ENCODE measurements at places on chromosomes 3 and 15.

DNA sequence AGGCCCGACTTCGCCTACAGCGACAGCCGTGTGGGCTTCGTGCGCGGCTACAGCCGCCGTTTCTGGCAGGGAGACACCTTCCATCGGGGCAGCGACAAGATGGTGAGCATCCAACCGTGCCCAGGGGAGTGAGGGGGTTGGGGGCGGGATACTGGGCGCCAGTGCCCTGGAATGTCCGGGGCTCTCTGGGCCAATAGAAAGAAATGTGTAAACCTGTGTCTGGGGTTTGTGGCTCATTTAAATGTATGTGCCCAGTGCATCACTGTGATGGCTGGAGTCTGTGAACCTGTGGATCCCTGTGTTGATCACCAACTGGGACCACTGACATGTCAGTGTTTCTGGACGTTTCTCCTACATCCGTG, 423 bp downstream of the CHAC1 start:
- no peak for DNase-seq

DNA sequence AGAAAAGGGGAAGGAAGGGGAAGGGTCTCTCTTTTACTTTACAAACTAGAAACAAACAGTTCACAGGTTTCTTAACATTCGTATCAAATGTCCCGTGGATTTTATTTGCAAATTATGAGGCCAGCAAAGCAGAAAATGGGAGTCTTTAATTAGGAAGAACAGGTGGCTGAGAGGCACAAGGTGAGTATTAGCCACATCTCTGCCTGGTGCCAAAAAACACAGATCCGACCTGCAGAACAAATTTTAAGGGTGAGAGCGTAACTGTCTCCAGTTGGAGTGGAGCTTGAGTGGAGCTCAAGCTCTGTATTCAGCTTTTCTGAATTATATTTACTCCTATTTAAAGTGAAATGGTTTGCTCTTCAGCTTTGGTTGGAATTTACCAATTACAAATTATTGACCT, 1004.9 kb downstream of the FHIT start:
- no peak for DNase-seq

DNA sequence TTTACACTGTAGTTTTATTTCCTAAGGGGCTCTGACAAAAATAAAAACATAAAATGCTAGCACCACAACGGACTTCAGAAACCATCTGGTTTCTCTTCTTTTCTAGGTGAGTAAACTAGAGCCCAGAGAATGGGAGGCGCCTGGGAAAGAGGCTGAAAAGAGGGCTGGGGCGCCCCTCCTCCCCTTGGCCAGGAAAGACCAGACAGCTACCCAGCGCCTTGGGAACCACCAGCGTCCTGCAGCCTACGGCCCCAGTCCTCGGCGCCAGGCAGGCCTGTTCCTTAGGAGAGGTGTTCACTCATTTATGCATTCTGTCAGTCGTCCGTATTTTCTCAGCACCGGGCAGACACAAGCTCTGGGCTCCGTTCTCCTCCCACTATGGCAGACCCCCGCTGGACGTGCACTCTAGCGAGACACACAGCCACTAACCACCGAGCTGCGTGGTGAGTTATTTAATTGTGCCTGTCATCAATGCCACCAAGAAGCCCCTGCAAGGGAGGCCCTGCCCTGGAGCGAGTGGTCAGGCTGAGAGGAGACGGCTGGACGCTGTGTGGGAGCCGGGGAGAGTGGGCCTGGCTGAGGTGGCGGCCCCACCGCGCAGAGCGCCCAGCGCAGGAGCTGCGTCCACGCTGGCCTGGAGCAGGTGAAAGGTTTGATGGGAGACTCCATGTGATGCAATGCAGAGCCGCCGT, 294.4 kb downstream of the OCA2 start:
- no peak for DNase-seq

DNA sequence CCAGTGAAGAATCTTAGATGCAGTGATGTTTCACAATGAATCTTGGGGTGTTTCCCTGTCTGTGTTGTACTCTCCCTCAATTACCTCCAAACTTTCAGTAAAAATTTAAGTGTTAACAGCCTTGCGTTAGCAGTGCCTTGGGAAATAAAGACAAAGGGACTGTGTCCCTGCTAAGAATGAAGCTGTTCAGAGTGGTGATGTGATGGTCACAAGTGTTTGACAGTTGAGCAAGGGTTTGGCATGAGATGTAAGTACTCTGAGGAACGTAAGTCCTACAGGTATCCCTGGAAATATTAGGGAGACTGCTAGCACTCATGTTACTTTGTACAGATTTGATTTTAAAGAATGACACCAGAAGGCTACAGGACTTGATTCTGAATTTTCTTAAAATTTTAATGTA, 304.3 kb upstream of the DPH6 start:
- DNase-seq = no peak

DNA sequence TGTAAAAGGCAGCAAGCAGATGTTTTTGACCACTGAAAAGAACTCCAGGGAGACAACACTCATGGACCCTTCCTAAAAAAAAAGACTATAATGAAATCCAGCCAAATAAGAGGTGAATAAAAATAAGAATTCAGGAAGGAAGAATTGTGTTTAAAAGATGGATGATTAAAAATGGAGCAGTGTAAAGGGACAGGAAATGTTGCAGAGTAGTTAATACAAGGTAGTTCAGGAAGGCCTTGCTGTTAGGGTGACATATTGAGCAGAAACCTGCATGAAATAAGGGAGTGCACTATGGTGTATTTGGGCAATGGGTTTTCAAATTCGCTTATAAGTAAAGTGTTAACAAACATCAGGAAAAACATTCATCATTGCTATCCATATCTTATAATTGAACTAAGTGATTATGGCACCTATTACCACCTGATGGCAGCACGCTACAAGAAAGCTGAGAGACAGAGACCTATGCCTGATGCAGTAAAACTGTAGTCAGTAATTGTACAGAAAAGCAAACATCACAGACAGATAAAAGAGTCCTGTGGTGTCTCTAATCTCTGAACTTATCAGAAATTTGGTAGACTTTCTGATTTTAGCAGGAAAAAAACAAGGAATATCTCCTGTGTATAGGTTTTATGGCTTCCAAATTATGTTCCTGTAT, 5.8 kb upstream of the DBR1 start:
- DNase-seq = peak; percentile 26

DNA sequence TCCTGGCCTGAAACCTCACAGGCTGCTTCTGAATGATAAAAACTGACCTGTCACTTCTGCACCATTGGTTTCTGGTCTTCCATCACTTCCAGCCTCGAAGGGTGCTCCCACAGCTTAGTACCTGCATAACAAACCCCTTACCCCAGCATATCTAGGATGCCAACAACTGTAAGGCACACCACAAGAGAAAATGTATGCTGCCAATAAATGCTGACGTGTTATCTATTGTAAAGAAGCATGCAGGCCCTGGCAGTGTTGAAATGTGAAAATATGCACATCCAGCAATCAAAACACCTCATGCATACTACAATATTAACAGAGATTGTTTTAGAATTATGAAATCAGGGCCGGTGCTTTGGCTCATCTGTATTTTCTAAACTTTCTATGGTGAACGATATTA, 242.0 kb upstream of the NSMCE3 start:
- no peak for DNase-seq

GRCh38 chr15:59997070-59997701, 6.9 kb upstream of the FOXB1 start:
- DNase-seq = no peak

DNA sequence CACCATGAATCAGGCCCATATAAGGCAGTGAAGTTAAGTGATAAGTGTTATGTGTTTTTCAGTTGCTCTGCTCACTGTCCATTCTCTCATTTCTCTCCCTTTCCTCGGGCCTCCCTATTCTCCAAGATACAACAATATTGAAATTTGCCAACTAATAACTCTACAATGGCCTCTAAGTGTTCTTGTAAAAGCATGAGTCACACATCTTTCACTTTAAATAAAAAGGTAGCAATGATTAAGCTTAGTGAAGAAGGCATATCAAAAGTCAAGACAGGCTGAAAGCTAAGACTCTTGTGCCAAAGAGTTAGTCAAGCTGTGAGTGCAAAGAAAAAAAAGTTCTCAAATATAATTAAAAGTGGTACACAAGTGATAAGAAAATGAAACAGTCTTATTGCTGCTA, 675.4 kb downstream of the OTOL1 start:
- no peak for DNase-seq

DNA sequence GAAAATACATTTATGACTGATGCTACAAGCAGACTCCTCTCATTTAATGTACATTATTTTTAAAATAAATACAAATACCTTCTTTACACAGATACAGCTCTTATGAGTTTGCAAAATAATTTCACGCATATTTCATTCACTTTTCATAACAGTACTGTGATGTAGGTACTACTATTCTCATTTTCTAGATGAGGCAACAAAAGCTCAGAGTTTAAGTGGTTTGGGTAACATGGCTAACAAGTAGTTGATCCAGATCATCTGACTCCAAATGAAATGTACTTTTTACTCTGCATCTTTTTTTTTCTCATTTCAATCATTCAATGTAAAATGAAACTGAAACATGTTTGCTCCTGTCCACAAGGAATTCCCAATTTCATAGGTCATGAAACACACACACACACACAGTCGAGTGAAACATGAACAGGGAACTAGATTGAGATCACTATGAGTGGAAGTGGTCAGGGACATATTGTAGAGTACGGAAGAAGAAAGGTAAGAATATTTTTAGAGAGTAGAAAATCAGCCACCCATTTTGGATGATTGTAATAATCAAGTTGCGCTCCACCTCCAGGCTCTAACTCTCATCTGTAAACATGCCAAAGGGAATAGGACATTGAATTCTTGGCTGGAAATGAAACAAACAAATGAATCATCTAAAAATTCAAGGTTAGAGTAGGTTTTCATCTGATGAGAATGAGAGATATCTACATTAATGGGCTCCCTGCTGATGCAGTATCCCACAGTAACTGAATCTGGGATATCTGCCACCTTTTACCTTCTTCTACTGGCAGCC, 92.4 kb downstream of the CLDN1 start:
- peak; percentile 29 for DNase-seq

- no peak for DNase-seq
These were observed 126.8 kb downstream of the ATP1B3 start for GRCh38 chr3:142003291-142003690.

- no peak for DNase-seq
These were observed 217.1 kb upstream of the KCNMB2 start for GRCh38 chr3:178318941-178319816.

Data from AG10803 (cell line).